ENCODE measurements at places on chromosomes 2 and 18.

DNA sequence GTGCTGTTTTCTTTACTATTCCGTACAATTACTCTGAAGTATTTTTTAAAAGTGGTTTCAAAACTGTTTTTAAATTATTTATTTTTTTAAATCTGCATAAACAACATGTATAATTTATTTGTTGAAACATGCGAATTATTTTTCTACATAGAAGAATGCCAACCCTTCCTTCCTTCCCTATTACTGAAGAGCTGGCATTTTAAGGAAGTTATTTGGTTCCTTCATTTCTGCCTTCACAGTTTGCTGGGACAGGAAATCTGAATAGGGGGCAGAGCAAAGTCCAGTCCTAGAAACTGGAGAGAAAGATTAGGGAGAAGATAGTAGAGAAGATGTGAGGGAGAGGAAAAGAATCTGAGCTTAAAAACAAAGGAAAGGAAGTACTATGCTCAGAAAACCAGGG is 146.7 kb upstream of the ACVR2A start:
- DNase-seq, result no peak

GRCh38 chr2:53127061-53127650 is 640.4 kb upstream of the CHAC2 start:
- no peak for DNase-seq

GRCh38 chr2:85674417-85674816 is 6.4 kb upstream of the SFTPB start:
- DNase-seq, result no peak

GRCh38 chr18:673317-673716 is 15.9 kb downstream of the TYMS start:
- no peak for DNase-seq

- peak; percentile 69 for DNase-seq
These were observed 208.2 kb upstream of the ARL4C start for GRCh38 chr2:234705108-234705507.

- peak; percentile 17 for DNase-seq
These were observed 293.4 kb upstream of the MEX3C start for GRCh38 chr18:51490860-51491259.

- no peak for DNase-seq
These were observed 82.9 kb upstream of the SETBP1 start for GRCh38 chr18:44597797-44598196.

- DNase-seq, result no peak
These were observed 20.3 kb downstream of the RALB start for GRCh38 chr2:120272763-120273481.

DNA sequence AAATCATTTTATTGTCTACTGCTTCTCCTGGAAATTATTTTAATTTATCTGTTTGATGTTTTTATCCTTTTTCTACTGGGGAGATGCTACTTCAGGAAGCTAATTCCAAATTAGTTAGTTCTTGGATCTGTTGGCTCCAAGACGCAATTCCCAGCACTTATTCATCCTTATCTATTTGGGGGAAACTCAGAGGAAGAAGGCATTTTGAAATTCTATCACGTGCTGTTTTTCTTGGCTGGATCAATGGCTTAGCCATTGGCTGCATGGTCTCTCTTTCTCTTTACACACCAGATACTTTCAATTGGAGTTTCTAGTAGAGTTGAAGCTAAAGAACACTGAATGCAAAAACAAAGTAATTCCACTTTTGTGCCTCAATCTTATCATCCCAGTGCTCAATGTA is 98.3 kb downstream of the RAPGEF4 start:
- DNase-seq, result peak; percentile 39

Measured in HT1080 (cell line).